ENCODE measurements at places on chromosomes 1 and 21. TPM values are rescaled to one million over a fixed set of nuclear protein-coding genes. Genes with fewer than 3 reads are reported as not detected.

HHIPL2 gene
- total RNA-seq: 0.53 TPM

GUCA2A gene
- not detected for total RNA-seq

OR2L2 gene
- not detected for total RNA-seq

SAMD11 gene
- total RNA-seq: 0.11 TPM

CTXND2 gene
- not detected for total RNA-seq

C1orf115 gene
- 86.7 TPM for total RNA-seq

HLCS gene
- total RNA-seq: 11.7 TPM

ADORA3 gene
- not detected for total RNA-seq

PLA2G2D gene
- total RNA-seq: not detected

TMEM125 gene
- total RNA-seq: not detected

ANXA9 gene
- total RNA-seq: 23.9 TPM

DPH2 gene
- 38.3 TPM for total RNA-seq

CHAF1B gene
- 14.1 TPM for total RNA-seq

FAAH gene
- 11.0 TPM for total RNA-seq

GBP6 gene
- total RNA-seq: not detected

RPE65 gene
- total RNA-seq: not detected

AMY2A gene
- total RNA-seq: not detected

QSOX1 gene
- 6.8 TPM for total RNA-seq

COA7 gene
- total RNA-seq: 30.4 TPM

LAMC1 gene
- 137 TPM for total RNA-seq

FAM110D gene
- not detected for total RNA-seq

FOXJ3 gene
- total RNA-seq: 15.4 TPM

SLC45A3 gene
- total RNA-seq: 1.9 TPM

NOTCH2NLA gene
- total RNA-seq: 4.4 TPM

RAB7B gene
- total RNA-seq: 0.34 TPM

LAMC2 gene
- total RNA-seq: not detected

IGSF9 gene
- not detected for total RNA-seq

GJA5 gene
- not detected for total RNA-seq

C4BPB gene
- total RNA-seq: 155 TPM

RNF2 gene
- 32.9 TPM for total RNA-seq

TFAP2E gene
- 0.44 TPM for total RNA-seq

FCGR1A gene
- total RNA-seq: not detected

PM20D1 gene
- not detected for total RNA-seq

ATP6V1G3 gene
- not detected for total RNA-seq

PCSK9 gene
- 31.2 TPM for total RNA-seq

GNG4 gene
- 27.1 TPM for total RNA-seq

CCDC30 gene
- total RNA-seq: 1.2 TPM

MCOLN2 gene
- total RNA-seq: not detected

METTL18 gene
- total RNA-seq: 6.7 TPM

DPT gene
- not detected for total RNA-seq

SLAMF7 gene
- total RNA-seq: not detected

GJA4 gene
- total RNA-seq: not detected

ZFYVE9 gene
- total RNA-seq: 19.8 TPM

CELA2B gene
- not detected for total RNA-seq

ZSCAN20 gene
- total RNA-seq: 2.8 TPM

CCDC181 gene
- not detected for total RNA-seq

C4BPA gene
- total RNA-seq: 32.1 TPM

ELAPOR1 gene
- total RNA-seq: 0.20 TPM

SNAPIN gene
- total RNA-seq: 25.7 TPM

ADAMTS1 gene
- total RNA-seq: 0.02 TPM

CORT gene
- total RNA-seq: not detected

TIAM1 gene
- total RNA-seq: 0.24 TPM

GJA9 gene
- 0.13 TPM for total RNA-seq

KCNJ6 gene
- not detected for total RNA-seq

CAPN8 gene
- 0.20 TPM for total RNA-seq

LCE6A gene
- not detected for total RNA-seq

MYOC gene
- total RNA-seq: not detected

OPTC gene
- total RNA-seq: not detected

TMIGD3 gene
- not detected for total RNA-seq

Measured in HepG2 (cell line).